ENCODE measurements at places on chromosomes 16 and 17.

DNA sequence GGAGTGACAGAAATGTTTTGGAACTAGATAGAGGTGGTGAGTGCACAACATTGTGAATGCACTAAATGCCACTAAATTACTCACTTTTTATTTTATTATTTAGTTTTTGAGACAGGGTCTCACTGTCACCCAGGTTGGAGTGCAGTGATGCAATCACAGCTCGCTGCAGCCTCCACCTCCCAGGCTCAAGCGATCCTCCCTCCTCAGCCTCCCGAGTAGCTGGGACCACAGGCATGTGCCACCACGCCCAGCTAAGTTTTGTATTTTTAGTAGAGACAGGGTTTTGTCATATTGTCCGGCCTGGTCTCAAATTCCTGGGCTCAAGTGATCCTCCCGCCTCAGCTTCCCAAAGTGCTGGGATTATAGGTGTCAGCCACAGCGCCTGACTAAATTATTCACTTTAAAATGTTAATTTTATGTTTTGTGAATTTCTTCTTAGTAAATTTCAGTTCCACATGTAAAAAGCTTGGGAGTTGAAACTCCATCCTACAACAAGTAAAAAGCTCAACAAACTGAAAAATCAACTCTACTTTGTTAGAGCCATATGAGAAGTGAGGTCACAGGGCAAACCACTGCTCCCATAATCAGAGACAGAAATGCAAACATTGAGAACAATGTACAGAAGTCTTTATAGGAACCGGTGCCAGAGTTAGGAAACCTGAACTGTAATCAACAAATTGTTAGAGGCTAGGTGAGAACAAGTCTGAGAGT lies 13.8 kb upstream of the SLC5A10 start:
- no peak for DNase-seq

DNA sequence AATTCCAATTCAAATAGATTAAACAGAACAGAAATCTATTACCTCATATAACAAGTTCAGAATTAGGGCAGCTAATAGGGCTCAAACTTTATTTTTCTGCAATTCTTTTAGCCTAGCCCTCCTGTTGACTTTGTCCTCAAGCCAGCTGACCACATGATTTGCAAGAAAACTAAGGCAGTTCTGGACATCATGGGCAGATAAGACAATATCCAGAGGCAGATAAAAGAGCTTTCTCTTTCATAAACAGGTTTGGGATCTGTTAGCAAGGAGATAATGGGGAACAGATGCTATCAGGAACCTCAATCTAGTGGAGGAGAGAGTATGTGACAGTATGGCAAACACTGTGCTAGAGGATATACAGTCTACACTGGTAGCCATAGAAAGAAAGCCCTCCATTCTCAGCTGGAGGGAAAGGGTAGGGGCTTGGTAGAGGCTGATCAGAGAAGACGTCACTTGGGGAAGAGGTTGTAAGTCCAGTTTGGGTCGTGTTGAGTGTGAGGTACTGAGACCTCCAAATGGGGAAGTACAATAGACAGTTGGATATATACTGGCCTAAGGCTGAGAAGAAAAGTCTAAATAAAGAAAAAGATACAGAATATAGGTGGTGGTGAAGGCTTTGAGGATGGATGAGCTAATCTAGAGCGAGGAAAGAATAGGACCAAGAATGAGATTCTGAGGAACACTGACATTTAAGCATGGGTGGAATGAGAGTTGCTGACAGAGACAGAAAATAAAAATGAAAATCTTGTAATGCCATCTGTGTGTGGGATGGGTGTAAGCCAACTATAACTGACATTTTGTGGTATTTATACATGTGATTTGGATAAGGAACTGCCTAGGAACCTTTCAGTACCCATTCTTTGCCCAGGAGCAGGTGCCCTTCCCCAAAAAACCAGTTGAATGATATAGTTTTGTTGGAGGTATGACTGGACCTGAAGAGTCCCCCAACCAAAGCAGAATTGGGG lies 67.4 kb downstream of the CYB561 start:
- no peak for DNase-seq

GRCh38 chr16:3023415-3023668 lies 400 bp downstream of the HCFC1R1 start:
- peak; percentile 89 for DNase-seq

DNA sequence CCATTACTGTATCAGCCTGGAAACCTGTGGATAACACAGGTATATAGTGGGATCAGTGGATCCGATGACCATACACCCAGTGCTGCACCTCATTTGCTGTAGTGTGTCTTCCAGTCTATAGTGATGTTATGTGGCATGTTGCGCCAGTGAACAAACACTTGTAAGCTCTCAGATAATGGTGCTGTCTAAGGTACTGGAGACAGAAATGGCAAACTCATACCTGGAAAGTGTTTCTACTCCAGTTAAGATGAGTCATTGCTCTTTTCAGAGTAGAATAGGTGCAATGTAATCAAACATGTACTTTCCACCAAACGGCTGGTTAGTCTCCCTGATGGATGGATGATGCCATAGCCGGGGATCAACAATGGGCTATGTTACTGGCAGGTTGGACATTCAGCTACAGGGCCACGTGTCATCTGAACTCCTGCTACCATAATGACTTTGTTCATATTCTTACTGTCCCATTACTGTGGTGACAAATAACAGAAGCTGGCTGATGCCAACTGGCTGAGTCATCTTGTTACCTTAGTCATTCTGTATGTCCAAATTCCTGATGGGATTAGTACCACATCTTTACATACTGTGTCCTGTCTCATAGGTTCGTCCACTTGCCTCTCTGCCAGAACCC lies 6.3 kb downstream of the CCL11 start:
- peak; percentile 35 for DNase-seq

- no peak for DNase-seq
These were observed 181.6 kb upstream of the C17orf78 start for GRCh38 chr17:37194208-37194607.

GRCh38 chr17:57341611-57342540 lies 85.6 kb downstream of the MSI2 start:
- no peak for DNase-seq

DNA sequence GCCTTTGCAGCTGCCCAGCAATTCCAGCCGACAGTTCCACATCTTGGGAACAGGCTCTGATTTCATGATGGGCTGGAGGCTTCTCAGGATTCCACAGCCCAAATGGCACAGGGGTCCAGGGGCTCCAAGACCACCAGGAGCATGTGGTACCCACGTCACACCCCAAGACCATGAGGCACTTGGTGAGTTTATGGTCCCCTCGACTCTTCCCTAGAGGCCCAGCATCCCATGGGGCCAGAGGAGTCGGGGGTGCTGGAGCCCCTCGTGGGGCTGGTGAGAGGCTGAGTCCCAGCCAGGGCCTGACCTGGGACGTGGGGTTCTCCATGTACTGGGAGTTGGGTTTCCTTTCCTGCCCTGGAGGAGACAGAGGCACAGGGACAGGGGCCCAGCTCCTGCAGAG lies 10.1 kb upstream of the KRTAP17-1 start:
- DNase-seq, result no peak

DNA sequence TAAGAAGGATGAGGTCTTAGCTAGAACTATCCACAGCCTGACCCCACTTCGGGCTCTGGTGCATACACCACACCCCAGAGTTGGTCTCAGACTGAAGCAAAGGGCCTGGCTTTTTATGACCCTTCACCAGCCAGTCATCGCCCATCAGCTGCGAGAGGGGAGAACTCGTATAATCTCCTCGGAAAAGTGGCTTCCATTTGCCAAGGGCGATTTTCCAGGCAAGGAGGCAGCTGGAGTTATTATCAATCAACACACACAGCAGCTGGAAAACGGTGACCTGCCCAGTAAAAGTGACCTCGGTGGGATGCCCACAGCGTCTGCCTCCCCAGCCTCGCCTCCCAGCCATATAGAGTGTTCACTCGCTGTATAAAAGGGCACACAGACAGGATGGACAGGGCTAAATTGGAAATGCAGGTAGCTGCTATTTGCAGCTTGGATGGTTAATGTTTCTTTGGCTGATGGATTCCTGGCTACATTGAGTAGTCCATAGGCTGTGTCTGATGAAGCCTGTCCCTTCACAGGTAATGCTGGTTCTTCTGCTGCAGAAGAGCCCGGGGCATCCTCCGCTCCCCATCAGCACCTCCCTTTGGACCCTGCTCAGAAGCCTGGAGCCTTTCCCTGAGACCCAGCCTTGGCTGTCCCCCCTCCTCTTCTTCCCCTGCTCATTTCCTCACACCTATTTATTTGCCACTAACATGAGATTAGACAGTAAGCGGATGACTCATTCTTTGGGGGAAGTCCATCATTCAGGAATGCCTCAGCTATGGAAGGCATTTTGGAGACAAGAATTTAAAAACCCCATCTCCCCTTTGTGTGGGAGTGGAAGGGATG lies 45.7 kb downstream of the TMEM186 start:
- peak; percentile 77 for DNase-seq

- peak; percentile 69 for DNase-seq
These were observed 16.7 kb downstream of the RFFL start for GRCh38 chr17:35046740-35047283.

DNA sequence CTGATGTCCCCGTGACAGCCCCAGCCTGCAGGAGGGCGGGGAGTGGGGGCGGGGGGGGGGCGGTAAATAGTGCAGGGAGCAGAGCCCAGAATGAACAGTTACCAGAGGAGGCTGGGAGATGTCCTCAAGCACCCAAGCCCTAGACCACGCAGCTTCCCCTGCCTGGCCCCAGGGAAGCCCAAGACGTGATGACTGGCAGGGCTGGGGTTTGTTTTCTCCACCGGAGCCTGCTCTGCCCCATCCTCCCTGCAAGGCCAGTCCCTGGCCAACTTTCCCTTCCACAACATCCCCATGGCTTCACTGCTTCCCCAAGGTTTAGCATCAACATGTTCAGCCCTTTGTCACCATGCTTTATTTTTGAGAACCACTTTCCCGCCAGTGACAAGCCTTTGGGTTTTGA lies 1.4 kb upstream of the BEAN1 start:
- no peak for DNase-seq

DNA sequence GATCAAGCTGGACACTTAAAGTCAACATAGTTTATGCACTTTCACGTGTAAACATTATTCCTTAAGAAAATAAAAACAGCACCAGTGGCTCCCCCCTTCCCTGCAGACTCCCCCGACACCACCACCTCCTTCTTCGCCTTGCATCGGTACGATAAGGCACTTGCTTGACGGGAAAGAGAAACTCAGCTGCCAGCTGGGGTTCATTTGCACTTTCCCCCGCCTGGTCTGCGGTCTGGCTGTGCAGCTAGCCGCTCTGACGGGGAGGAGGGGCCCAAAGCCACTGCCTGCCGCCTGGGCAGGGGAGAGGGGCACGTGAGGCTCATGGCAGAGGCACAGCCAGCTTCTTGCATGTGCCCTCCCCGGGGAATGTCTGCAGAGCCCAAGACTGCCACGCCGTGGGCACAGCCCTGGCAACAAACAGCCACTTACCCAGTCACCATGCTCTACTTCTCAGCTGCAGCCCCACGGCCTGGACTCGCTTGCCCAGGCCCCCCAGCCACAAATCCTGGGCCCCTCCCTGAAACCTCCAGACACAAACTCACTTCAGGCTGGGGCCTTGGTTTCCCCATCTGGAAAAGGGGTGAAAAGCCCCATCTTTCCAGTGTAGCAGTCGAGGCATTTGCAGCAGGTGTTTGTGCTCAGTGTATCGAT lies 16.5 kb upstream of the PRM1 start:
- DNase-seq, result peak; percentile 18

DNA sequence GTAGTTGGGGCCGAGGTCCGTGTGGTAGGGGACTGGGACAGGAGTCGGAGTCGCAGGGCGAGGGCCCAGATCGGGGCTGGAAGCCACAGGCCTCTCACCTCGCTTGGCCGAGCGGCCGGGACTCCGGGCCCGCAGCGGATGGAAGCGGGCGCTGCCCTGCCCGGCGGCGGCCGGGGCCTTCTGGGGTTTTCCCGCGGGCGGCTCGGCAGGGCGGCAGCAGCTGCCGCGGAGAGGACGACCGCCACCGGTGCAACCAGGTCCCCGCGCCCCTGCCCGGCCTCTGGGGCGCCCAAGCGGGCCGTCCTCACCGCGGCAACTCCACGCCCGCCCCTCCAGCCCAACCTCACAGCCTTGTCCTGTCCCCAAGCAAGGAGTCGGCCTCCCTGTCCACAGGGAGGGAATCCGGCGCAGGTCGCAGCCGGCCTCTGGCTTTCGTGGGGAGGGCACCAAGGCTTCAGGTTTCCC lies 15.6 kb upstream of the UTP6 start:
- no peak for DNase-seq

- DNase-seq, result no peak
These were observed 25.0 kb downstream of the MPRIP start for GRCh38 chr17:17067257-17067656.

GRCh38 chr16:27894386-27894785 lies 169.1 kb downstream of the GSG1L start:
- DNase-seq, result no peak

GRCh38 chr16:76409706-76410105 lies 132.5 kb downstream of the CNTNAP4 start:
- no peak for DNase-seq

DNA sequence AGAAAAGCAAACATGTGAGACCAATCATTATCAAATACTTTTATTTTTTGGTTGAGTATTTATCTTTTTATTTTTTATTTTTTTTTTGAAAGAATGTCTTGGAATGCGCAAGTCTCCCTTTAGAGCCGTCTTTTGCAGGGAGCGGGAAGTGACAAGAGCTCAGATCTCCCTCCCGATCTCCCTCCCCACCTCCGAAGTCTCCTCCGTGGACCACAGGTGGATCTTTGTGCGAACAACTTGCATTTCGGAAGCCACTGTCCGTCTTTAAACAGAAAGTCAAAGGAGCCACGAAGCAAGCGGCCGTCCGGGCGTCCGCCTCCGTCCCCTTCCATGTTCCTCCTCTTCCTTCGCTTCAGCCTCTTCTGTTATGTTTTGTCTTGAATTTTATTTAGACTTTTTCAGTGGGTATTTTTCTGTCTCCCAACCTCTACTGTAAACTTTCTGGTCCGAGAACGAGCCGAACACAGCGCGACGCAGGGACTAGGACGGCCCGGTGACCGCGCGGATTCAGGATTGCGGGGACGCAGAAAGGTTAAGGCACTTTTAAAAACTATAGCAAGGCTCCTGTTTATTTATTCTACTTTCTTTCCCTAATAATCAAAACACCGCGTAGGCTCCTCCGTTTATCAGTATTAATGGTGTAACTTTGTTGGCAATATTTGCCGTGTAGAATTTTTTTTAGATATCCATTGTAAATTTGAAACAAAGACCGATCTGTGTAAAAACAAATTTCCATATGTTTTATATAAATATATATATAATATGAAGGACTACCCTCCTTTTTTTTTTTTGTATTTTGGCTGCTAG lies 3.3 kb downstream of the FOXF1 start:
- no peak for DNase-seq

DNA sequence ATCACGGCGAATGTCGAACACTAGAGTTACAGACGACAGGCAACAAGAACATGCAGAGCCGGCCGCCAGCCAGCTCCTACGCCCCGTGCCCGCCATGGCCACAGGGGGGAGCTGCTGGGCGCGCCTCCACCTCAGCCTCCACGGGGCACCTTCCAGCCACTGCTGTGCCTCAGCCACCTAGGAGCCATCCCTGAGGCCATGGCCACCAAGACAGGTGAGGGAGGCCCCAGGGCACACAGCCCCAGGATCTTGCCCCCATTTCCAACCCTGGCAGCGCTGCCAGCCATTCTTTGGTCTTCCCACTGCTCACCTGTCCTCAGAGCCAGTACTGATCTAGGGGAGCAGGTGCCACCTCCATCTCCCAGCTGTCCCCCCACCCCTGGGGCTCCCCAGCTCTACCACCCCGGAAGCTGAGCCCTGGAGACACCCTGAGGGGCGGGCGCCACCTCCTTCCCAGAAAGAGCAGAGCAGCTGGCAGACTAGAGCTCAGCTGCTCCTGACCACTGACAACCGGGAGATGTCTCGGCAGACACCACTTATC lies 11.8 kb downstream of the GNPTG start:
- peak; percentile 70 for DNase-seq

Measured in epithelial cell of esophagus (primary cell).